ENCODE measurements at places on chromosomes 4 and X.

DNA sequence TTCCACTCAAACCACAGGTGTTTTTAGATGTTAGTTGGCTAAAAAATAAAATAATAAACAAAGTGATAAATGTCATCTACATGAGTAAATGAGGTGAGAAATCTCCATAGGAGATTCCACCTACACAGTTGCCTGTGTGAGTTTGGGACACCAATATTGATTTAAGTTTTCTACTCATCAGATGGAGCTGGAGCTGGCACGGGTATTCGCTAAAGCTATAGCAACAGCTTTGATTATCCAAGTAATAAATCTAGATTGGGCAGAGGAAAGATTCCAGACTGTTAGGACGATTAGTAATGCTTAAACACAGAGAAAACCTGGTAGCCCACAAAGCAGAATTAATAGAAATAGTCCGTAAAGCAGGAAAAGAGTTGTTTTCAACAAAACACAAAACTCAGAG lies 313.9 kb downstream of the PABPC4L start:
- no peak for DNase-seq

DNA sequence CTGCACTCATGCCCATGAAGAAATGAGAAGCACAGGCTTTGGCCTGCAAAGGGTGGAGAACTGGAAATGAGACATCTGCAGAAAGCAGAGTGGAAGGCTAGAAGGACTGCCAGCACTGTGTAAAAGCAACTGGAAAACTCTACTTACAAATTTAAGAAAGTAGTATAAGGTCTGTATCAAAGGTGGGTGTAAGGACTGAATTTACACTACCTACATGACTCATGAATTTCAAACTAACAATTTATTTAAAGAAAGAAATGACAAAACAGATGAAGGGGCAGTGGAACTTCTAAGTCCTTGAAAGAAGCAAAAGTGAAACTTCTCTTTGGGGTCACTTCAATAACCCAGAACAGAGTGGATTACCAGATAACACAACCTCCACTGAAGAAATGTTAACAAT lies 71.2 kb downstream of the SLC10A7 start:
- DNase-seq = no peak

DNA sequence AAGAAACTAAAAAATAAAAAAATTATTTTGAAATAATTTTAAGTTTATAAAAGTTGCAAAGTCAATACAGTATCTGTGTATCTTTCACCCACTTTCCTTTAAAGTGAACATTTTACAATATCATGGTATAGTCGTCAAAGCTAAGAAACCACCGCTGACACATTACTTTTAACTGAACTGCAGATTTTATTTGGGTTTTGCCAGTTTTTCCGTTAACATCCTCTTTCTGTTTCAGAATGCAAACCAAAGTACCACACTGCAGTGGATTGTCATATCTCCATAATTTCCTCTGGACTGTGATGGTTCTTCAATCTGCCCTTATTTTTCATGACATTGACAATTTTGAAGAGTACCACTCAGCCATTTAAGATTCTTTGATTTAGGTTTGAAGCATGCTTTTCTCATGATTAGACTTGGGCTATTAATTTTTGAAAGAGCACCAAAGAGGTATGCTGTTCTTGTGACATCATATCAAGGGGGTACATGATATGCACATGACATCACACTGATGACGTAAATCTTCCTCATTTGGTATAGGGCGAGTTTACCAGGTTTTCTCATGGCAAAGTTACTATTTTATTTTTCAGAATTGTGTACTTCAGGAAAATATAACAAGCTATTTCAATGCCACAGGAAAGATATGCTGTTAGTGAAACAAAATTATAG lies 3.6 kb upstream of the CXCL1 start:
- DNase-seq = no peak

DNA sequence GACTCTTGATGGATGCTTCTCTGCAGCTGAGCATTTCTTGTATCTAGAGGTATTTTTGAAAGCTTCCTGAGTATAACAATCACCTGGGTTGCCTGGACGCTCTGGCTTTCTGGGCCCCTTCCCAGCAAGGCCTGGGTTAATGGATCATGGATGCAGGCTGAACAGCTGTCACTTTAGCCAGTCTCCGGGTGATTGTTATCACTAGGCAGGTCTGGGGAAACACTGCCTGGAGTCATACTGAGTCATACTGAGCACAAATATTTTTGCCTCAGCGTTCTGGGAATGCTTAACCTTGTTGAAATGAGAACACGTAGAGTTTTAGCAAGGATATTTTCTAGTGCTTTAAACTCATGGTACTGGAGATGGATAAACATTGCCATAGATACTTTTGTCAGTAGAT lies 102.6 kb downstream of the PHEX start:
- DNase-seq = no peak

DNA sequence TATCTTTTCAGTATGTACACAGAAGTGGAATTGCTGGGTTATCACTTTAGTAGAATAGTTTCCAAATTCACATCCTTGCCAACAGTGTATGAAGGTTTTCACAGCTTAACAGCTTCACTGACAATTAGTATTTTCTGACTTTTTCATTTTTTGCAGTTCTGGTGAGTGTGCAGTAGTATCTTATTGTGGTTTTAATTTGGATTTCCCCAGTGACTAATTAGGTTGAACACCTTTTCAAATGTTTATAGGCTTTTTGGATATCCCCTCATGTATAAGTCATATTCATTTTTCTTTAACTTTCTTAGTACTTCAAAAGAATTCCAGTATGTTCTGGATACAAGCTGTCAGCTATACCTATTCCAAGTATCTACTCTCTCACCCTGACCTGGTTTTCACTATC lies 37.1 kb downstream of the BRCC3 start:
- no peak for DNase-seq

GRCh38 chr4:107330916-107331315 lies 294.8 kb upstream of the DKK2 start:
- no peak for DNase-seq

DNA sequence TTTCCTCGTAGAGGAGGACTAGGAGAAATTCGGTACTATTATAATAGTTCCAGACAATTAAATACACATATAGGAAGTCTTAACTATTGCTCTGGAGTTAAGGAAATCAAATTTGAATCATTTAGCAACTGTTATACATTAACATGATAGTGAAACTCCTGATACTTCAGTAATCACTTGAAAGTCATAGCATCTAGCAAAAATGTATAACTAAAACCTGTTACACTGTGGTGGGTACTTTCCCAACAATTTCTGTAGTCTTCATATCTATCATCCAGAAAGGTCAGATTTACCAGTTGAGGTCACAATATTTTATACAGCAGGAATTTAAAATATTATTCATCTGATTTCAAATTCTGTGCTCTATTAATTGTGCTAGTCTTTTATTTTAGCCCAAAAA lies 669.6 kb upstream of the PCDH10 start:
- DNase-seq = no peak

DNA sequence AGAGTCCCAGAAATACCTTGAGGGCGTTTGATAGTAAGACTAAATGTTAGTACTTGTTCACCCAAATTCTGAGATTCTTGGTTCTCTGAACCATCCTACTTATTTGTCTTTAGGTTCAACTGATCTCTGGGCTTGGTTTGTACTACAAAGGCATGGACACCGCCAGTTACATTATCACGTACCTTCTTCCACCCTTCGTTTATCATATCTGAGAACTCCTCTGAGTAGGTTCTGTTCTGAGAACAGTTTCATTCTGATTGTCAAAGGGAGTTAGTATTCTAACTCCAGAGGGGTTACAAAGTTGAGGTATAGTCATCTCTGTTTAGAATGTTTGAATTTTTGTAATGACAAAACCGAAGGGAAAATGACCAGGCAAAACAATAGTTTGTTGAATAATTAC lies 19.3 kb downstream of the ZFX start:
- no peak for DNase-seq

DNA sequence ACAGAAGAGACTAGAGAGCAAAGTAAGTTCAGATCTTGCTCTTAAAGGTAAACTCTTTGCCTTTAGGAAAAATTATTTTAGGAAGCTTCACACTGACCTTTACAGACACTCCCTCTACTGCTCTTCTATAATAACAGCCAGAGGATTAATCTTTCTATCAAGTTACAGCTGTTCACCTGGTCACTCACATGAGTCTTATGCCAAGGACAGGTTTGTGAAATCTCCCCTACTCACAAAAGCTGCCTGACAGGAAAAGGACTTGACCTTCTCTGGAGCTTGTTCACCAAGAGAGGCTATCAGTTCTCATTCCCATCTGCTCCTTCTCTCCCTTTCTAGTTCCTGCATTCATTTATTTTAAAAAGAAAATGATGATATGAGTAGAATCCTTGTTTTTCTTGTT lies 117.3 kb downstream of the C4orf51 start:
- no peak for DNase-seq

DNA sequence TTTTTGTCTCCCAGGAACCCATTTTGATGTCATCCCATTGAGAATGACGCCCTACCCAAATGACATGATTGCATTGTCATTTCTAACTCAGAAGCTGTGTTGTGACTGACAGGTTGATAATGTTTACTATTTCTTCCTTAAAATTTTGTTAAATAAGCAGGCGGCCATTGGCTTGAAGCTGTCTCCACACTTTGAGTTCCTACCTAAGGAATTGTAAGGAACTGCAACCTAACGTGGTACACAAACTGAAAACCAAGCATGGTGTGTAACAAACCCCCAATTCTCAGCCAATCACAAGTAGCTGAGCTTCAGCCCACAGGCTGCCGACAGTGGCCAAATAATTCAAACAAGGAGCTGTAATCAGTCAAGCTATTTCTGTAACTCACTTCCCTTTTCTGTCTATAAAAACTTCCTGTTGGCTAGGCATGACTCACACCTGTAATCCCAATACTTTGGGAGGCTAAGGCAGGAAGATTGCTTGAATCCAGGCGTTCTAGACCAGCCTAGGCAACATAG lies 2.9 kb upstream of the MND1 start:
- no peak for DNase-seq

GRCh38 chr4:139962130-139962684 lies 191.8 kb downstream of the MAML3 start:
- DNase-seq = no peak

- no peak for DNase-seq
Measured at GRCh38 chrX:132957211-132958090, 978 bp downstream of the HS6ST2 start.

GRCh38 chr4:42369489-42369888 lies 27.8 kb upstream of the SHISA3 start:
- DNase-seq = no peak

GRCh38 chr4:140223056-140223810 lies 69.2 kb upstream of the MAML3 start:
- DNase-seq = no peak

GRCh38 chr4:38684271-38684670 lies 20.3 kb downstream of the KLF3 start:
- no peak for DNase-seq

- no peak for DNase-seq
Measured at GRCh38 chr4:38152721-38153386, 192.7 kb downstream of the PTTG2 start.

GRCh38 chr4:56227301-56227835 lies 159.9 kb downstream of the AASDH start:
- DNase-seq = no peak

- DNase-seq = no peak
Measured at GRCh38 chrX:135543924-135544323, 23.5 kb downstream of the INTS6L start.

DNA sequence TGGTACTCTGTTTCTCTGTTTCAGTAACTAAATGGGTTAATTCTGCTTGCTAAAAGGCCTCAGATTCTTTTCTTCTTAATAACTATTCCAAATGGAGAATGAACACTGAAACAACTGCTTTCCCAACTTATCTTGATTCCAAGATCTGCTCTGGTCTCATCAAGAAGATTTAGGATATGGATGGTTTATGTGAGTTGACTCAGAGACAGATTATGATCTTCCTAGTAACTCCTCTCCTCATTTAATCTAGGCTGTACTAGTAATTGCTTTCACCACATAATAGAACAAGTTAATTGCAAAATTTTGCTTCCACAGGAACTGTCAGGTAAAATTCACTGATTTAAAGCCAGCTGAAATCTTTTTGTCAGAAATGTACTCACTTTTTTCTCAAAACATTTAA lies 537.1 kb downstream of the GRID2 start:
- DNase-seq = no peak

DNA sequence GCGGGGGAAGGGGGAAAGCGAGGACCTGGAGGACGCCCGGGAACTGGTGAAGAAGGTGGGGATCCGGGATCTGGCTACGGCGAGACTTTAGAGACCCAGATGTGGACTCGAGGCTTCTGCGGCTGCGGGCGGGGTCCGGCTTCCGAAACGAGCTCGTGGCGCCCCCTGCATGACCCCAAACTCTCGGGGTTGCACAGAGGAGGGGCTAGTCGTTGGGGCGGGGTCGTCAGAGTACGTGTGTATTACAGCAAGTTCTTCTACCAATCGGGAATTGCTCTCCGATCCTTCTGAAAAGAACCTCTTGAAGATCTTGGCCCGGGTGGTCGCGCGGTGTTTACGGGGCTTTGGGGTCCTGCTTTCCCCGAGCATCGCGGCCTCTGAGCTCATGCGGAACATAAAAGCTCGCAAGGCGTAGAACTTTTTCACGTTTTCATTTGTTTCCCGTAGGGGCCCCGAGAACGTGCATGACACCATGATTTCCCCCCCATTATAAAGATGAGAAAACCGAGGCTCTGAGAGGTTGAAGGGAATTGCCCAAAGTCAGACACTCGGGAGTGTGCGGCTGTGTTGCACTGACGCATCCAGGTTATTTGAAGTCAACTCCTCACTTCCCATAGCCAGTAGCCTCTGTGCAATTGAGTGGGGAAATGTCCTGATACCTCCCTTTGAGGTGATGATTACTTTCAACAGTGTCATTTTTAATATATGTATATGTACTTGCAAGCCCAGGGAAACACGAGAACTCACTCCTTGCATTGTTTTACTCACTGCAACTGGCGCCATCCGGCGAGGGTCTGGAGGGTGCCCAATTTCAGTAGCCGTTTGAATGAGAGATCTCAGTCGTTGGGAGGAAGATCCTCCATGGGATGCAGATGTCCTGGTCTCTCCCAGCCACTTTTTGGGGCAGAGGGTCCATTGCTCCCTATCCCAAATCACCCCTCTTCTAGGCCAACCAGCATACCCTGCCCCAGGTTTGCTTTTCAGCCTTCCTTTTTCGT lies at the start of gene BEND4:
Gene BEND4 (minus strand): TSS at position 149 of the 998 bp plus-strand sequence. CDS start 512 bp downstream, outside the sequence.
- no peak for DNase-seq

DNA sequence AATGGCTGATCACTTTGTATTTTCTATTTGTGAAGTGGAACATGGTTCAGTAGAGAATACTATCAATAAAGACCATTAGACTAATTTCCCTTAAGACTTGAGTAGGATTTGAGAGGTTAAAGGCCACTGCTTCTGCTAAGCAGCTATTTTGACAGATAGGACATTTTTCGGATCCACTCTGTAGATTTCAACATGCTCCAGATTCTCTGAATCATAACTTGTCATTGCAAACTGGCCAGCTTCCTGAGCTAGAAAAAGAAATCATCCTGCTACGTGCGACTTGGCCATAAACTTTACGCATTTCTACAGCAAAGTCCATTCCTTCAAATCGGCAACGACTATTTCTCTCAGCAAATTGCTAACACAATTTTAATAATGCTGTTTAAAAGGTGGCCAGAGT lies 55.2 kb downstream of the MGST2 start:
- DNase-seq = no peak

DNA sequence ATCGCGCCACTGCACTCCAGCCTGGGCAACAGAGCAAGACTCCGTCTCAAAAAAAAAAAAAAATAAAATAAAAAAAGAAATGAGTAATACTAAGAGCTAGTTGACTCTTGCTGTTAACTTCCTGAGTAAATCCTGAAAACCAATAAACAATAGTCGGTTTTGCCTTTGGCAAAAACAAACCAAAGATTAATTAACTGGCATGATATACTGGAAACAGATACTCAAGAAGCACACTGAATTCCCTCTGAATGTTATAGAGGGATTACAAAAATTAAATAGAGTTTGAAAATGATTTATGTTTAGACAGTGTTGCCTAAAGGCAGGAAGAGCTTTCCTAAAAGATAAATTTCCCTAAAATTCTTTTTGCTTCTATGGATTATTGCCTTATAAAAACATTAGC lies 1702.3 kb downstream of the STIM2 start:
- no peak for DNase-seq

Measured in right lung (tissue), 10 donors.